Stimulated activated CD4-positive, alpha-beta T cell treated with anti-CD3 and anti-CD28 coated beads, Interleukin-2, amount 100 ng/mL, for 24 hours (primary cell): ENCODE measurements at places on chromosomes 16 and 17.

- DNase-seq, result no peak
Observed at GRCh38 chr17:50664788-50665458, 30.2 kb downstream of the ABCC3 start.

- peak; percentile 74 for DNase-seq
Observed at GRCh38 chr17:80220054-80220735, at the start of the genes SGSH and SLC26A11. Gene SGSH, minus strand, starts transcription at chr17:80220333. Its CDS starts 20 bp downstream, at chr17:80220313. Gene SLC26A11, plus strand, starts transcription at chr17:80220427. Its CDS starts 1,134 bp downstream, at chr17:80221561.

DNA sequence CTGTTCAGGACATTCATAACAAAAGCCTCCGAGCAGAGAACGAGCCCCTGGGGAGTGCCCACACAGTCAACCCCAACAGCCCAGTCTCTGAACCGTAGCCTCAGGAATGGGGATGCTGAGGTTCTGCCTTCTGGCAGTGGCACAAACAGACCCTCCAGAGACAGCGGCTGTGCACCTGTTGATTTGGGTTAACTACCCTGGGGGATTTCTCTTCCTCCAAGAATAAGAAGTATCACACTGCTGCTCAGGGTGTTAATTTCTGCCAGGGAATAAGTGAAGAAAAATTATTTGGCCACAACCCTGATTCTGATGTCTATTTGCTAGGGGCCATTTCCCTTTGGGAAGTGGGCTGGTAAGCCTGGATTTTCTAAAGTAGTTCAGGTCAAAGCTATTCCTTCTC, 51.0 kb upstream of the PIRT start:
- DNase-seq, result no peak

DNA sequence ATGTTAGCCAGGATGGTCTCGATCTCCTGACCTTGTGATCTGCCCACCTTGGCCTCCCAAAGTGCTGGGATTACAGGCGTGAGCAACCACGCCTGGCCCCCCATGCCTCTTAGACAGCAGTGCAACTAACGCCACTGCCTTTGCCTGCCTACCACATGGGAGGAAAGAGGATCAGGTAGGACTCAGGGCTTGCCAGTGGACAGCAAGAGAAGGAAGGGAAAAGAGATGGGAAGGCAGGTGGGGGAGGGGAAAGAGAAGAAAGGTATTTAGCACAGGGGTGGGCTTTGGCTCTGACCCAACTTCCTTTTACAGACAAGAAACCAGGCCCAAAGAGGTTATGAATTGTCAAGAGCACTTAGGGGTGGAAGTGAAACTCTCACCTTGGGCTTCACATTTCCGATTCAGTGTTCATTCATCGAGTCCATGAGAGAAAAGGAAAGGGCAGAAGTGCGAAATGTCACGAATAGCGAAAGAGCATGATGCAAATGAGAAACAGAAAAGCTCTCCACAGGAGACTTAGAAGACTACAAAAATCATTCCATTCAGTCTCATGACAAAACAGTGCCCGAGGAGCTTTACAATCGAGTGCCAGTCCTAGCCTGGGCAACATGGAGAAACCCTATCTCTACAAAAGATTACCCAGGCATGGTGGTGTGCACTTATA, 36.4 kb downstream of the CDK5R1 start:
- DNase-seq, result peak; percentile 59

GRCh38 chr17:44108440-44109311, 14.8 kb downstream of the HDAC5 start:
- no peak for DNase-seq

DNA sequence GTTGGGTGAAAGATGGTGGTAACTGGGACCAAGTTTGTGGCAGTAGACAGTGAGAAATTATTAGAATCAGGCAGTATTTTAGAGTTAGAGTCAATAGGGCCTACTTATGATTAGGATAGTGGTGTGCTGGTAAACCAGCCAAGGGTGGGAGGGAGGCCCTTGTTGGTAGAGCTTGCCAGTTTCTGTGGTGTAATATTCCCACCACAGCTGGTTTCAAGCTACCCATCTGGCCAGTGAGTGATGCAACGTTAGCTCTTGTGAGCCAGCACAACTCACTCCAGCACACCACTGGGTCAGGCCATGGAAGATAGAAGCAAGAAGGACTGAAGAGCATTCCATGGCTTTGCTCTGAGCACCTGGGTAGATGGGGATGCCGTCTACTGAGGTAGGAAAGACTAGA, 34.9 kb downstream of the GNAO1 start:
- DNase-seq, result no peak

DNA sequence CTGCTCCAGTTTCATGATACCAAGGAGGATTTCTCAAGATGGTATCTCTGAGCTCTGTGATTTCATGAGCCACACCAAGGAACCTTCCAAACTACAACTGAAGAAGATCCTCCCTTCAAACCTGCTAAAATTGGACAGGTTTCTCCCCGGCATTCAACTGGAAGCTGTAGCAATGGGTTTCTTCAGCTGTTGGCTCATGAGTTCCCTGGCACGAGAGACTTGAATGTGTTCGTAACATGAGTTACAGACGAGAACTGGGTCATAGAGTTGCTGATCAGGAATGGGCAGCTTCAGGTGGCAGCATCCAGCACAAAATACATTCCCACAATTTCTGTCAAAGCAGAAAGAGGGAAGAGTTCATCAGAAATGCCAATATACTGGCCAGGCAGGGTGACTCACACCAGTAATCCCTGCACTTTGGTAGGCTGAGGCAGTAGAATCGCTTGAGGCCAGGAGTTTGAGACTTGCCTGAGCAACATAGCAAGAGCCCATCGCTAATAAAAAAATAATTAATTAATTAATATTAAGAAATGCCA, 3.4 kb upstream of the HSF5 start:
- DNase-seq, result no peak

DNA sequence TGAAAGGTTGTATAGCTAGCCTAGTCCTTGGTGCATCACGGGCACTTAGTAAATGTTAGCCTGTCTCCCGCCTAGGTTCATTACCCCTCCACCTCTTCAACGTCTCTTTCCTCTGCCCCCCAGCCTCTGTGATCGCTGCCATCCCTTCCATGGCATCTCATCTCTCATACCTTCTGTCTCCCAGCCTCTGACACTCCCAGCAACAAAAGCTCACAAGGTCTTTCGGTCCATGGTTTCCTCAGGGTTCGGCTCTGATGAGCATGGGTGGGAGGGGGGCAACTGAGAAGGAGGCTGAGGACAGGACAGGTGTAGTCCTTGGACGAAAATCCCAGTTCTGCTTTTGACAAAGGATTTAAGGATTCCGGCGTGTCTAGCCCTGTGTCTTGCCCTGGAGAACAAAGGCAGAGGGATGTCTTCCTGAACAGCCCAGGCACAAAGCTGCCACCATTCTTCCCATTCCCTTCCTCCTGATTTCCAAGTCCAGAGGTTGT, 16.7 kb downstream of the CCR7 start:
- peak; percentile 16 for DNase-seq

- DNase-seq, result no peak
Observed at GRCh38 chr17:64270885-64271284, 7.8 kb upstream of the TEX2 start.

GRCh38 chr17:38451840-38452529, 23.7 kb downstream of the ARHGAP23 start:
- no peak for DNase-seq

GRCh38 chr17:14374268-14374667, 73.4 kb downstream of the HS3ST3B1 start:
- DNase-seq, result no peak

DNA sequence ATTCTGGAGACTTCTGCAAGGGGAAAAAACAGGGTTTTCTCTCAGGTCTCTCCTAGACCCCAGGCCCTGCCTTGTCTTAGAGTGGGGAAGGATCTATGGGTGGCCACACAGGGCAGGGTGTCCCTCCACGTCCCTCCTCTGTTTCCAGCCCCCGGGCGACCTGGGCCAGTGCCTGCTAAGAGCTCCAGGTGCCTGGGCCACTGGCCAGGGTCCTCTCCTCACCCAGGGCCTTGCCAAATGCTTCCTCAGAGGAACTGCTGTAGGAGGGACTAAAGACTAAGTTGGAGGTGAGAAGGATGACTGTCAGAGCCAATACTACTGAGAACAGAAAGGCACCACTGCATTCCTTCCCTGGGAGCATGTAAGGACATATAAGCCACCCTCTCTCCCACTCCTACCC, 11.4 kb downstream of the NOS2 start:
- DNase-seq, result no peak

DNA sequence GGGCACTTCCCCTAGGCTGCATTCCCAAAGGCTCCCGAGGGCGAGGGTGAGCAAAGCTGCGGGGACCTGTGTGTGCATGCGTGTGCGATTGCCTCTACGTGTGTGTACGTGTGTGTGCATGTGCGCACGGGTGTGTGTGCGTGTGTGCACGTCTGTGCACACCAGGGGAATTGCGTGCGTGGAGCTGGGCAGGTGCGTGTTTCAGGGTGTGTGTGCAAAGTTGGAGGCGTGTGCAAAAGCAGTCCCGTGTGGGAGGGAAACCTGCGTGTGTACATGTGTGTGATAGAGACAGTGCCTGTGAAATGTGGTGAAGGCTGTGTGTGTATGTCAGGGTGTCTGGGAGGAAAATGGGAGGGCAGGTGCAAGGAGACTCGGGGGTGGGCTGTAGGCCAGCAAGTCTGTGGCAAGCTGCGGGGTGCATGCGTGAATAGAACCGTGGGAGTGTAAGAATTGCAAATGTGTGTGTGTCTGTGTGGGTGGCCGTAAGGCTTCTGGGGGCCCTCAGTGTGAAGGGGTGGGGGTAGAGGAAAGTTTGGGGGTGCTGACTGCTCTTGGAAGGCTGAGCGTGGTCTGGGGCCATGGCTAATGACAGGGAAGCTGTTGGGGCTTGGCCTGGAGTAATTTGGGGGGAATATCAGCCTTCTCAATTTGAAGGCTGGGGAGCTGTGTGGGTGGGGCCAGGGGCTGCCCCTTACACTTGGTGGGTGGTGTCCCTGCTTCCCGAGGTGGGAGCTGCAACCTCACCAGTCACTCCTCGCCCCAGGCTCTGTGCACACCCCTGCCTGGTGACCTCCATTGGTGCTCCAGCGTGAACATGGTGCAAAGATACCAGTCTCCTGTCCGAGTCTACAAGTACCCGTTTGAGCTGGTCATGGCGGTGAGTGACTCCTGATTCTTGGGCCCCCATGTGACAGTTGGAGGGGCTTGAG, 644 bp downstream of the SEC14L5 start:
- no peak for DNase-seq

- peak; percentile 84 for DNase-seq
Observed at GRCh38 chr17:30363715-30364202, 15.0 kb upstream of the CPD start.

DNA sequence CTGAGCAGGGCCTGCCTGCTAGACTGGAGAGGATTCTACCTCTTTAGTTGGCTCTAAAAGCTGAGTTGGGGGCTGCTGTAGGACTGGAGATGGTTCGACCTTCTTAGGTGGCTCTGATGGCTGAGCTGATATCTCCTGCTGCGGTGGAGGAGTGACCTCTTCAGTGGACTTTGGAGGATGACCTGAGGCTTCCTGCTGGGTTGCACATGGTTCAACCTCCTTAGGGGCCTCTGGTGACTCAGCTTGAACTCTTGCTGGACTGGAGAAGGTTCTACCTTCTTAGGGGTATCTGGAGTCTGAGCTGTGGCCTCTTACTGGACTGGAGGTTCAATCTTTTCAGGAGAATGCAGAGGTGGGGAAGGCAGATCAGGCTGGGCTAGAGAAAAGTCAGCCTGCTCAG, 48.9 kb upstream of the TMEM97 start:
- no peak for DNase-seq

GRCh38 chr16:4032768-4033167, 83.5 kb downstream of the ADCY9 start:
- DNase-seq, result peak; percentile 7

DNA sequence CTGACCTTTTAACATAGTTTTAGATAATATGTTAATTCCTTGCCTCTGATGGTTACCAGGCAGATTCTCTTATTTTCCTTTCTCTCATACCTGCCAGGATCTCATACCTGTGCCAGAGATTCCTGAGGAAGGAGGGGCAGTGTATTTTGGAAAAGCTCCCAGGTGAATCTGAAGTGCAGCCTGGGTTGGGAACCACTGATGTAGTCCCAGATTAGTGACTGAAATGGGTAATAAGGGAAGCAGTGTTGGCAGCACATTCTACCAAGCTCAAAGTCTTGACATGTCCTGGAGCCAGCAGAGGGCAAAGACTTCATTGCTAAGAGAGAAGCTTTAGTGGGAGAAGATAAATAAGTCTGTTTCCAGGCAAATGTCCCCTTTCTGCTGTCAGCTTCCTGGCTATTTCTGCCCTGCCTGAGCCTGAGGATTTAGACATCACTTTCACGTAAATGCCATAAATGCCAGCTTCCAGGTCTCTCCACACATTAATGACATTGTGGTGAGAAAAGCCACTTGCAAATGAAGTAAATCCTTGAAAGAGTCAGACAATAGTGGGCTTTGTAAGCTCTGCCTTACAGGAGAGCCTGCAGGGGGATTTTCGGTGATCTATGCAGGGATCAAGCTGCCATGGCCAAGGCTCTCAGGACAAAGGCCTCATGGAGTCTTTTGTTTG, 40.9 kb upstream of the C16orf78 start:
- no peak for DNase-seq

- DNase-seq, result peak; percentile 42
Observed at GRCh38 chr16:48687421-48688038, 77.5 kb upstream of the N4BP1 start.

DNA sequence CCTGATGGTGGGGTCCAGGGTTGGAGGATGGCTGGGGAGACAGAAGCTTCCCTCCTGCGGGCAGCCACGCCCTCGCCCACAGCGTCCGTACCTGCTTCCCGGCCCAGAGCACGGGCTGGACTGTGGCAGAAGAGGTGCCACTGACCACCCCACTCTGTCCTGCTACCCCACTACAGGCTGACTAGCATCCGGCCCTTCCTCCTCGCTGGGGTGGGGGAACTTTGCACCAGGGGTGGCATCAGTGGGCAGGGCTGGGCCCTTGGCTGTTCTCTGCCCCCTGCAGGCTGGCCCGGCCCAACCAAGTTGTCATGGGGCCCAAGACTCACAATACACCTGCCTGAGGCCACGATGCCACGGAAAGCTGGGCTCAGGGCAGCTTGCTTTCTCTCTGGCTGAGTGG, 73.0 kb downstream of the KLHDC4 start:
- DNase-seq, result no peak

- DNase-seq, result no peak
Observed at GRCh38 chr16:5072334-5073278, 963 bp downstream of the ALG1 start.

DNA sequence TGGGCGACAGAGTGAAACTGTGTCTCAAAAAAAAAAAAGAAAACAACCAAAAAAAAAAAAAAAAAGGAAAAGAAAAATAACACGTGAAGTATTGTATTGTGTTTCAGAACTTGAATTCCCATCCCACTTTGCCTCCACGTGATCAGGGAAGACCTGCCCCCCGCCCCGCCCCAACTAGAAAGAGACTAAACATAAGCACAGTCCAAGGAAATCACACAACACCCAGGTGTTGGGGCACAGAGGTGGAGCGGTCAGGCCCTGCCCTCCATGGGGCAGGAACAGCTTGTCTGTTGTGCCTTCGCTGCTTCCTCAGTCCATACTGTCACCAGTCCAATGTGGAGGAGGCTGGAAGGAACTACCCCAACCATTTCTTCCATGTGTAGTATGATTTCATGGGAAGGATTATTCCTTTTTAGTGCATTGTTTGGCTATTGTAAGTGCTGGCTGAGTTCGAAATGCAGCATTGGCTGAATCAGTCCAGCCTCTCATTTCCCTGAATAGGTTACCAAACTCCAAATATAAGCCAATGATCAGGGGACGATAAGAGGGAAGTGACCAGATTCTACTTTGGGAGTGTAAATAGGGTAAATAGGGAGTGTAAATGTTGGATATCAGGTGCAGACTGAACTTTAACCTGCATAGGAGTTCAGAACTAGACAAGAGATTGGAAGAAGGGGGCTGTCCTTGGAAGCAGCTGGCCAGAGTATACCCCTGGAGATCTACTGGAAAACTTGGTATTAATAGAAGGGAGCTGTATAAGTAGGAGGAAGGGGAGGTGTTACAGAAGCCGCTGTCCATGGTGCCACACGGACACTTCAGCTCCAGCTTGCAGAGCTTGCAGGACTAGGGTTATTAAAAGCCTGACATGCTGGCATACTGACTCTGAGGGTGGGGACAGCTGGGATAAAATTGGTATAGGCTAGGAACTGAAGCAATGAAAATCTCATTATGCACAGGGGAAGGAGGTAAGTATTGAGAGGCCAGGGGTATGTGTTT, 50.7 kb downstream of the TANGO6 start:
- DNase-seq, result no peak
